Hindlimb muscle (tissue), 1 donor: ENCODE measurements at places on chromosomes 1 and 21. TPM values are rescaled to one million over a fixed set of nuclear protein-coding genes. Genes with fewer than 3 reads are reported as not detected.

TNNT2 gene
- polyA plus RNA-seq, result 1,245 TPM

SLX9 gene
- 21.2 TPM for polyA plus RNA-seq

SH2D1B gene
- polyA plus RNA-seq, result 0.18 TPM

C1QTNF12 gene
- 3.6 TPM for polyA plus RNA-seq

DNA sequence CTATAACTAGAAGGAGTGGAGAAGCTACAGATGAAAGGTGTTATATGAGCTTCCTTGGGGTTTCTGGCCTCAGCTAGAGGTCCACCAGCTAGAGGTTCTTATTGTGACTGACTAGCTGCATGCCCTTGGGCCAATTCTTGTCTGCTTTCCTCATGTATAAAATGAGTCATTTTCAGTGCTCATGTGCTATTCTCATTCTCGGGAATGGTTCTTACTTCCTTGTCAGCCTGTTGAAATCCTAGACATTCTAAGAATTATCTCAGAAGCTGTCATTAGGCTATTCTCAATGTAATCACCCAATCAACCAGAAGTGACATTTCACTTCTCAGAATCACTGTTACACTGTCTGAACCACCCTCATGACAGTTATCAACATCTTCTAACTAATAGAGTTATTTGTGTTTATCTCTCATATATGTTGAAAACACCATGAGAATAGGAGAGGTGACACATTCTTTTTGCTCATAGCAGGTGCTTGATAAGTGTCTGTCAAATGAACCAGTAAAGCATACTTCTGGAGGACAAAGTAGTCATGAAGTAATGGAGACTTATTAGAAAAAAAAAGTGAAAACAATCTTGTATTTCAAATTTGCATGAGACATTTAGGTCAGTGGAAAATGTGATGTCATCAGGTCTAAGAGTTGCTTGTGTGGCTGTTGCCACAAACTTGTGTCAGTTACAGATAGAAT, 122.8 kb upstream of the IVNS1ABP start:
- DNase-seq, result no peak

- DNase-seq, result no peak
Observed at GRCh38 chr1:56139836-56140235, 439.5 kb downstream of the PLPP3 start.

DNA sequence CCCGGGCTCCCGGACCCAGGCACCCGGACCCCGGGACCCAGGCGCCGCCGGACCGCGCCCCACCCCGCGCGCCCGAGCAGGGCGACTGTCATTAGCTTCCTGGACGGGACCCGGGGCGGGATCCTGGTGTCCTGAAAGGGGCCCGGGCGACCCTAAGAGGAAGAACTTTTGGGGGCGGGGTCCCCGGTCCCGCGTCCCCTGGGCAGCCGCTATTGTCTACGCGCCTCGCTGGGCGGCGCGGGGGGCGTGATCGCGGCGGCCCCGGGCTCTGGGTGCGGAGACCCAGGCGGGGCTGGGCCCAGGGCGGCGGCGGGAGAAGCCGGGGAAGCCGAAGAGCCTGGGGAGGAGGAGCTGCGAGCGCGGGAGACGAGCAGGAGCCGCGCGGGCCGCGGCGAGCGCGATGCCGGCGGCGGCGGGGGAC, 465 bp downstream of the HUNK start:
- DNase-seq, result no peak

DNA sequence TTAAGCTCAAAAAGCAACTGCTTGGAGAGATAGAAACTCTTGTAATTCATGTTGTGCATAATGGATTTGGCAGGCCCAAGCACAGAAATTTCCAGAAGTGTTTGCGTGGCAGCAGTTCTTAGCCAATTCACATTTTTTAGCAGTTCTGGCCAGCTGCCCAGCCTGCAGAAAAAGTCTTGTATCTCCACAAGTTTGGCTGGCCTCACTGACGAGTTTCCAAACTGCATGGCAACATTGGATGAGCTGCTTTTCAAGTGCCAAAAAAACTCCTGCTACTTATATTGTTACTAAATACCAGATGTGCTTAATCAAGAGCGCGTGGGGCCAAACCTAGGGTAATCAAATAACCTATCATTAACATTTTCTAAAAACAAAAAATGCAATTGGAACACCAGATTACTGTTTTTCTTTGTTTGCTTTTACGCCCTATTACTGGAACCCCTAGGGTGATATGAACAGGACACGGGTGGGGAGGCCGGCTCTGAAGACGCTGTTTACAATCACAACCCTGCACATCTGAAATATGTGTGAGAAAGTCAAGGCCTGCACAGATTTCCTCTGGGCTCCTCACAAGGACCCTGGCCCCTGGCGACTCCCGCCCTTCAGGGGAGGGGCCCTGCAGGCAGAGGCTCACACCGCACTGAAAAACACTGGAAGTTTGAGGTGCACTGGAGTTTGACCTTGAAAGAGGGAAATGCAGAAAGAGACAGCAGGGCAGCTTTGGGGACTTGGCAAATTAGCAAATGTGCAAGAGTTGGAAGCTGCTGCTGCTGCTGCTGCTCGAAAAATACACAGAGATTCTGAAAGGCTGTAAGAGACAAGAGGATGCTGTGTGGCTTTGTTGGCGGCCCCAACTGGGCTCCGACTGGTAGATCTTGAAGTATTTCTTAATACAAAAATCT, 55.2 kb upstream of the TARBP1 start:
- peak; percentile 94 for DNase-seq

GRCh38 chr1:109840011-109840629, 70.5 kb upstream of the CSF1 start:
- DNase-seq, result no peak

DNA sequence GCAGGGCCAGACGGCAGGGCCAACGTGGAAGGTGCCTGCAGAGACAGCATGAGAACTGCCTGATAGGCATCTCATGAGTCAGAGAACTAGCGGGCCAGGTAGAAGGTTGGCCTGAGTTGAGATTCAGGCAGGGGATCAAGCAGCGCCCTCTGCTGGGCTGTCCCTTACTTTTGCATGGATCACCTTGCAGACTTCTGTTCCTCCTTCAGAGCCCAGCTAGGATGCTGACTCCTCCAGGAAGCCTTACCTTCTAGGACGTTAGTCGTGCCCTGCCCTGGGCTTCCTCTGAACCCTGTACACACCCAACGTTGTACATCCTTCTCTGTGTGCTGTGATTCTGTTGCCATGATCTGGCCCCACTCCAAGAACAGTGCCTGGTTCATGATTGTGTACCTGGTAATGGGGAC, 231.3 kb upstream of the VAMP3 start:
- no peak for DNase-seq

DNA sequence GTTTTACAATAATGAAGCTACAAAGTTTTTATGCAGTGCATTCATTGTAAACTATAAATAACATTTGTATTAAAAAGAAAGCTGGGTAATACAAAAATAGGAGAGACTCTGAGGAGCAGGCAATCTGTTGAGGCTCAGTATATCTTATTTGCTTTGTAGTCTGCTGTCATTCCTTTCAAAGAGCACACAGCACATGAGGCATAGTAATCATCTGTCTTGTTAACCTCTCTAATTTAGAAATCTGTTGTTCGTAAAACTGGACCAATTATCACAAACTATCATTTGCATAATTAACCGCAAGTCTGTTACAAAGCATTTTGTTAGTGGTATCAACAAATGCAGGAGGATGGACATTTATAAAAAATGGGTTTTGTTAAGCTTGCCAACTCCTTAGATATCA, 51.0 kb downstream of the SELENOF start:
- DNase-seq, result no peak

DNA sequence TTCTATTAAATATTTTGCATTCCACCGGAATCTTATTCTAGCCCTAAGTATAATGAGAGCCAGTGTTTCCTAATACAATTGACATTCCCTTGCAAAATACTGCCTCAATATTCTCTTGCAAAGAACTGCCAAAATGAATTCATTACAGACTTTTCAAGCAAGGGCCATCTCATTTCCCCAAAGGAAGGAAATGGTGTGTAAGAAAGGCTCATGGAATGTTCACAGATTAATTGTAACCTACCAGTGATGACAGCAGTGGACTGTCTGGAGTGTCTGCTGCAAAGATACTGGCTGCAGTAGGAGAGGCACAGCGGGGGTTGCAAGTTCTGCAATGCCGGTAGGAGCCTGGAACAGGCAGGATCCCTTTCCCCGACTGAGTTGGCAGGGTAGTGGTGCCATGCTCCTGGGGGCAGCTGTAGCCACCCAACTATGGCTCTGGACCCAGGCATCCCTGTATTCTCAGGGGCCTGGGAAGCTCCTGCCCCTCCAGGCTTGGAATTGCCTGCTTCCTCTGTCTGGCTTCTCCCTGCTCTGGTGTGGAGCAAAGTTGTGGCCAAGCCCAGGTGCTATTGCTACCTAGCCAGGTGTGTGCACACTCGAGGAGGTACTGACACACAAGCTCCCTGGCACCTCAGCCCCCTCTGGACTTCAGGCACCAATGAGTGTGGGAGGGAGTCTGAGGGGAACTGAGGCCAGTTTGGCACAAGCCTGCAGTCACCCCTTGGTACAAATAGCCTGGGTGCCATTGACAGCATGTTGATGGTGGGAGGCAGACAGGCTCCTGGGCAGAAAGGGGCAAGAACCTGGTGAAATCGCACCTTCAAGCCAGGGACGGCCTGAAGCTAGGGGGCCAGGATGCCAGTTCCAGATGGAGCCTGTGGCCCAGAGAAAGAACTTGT, 1371.0 kb downstream of the KCNT2 start:
- DNase-seq, result no peak

DNA sequence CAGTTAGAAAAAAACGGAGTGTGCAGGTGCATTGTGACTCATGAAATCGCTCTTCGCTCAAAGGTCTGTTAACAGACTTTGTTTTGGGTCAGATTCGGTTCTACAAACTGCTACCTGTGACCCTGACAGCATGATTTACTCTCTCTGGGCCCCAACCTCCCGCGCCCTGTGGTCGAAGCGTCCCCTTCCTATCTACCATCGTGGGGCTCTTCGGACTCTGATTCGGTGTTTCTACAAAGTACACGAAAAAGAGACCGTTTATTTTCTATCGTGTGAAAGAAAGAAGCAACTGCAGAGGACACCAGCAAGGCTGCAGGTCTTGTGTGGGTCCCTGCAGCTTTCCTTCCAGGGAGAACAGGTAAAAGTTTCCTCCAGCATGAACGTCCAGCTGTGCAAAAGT, 29.4 kb upstream of the SLC19A1 start:
- no peak for DNase-seq

DNA sequence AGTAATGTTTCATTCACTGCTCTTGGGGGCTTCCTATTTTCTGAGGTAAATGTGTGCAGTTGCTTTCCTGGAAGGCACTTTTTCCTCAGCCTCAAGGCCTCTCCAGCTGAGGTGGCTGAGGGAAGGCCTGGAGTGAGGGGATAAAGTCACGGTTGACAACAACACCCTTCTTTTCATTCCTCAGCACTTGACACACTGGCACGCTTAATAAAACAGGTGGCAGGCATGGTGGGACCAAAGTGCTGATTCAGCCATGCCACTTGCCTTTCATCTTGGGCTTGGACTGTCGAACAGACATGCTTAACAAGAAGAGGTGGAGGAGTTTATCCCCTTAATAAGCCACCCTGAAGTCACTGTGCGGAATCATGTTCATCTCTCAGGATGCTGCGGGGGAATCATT, 23.6 kb upstream of the GRHL3 start:
- DNase-seq, result no peak
